ENCODE measurements at places on chromosomes 7 and 10.

GRCh38 chr10:131553581-131553980 lies 242.1 kb upstream of the TCERG1L start:
- DNase-seq: no peak

DNA sequence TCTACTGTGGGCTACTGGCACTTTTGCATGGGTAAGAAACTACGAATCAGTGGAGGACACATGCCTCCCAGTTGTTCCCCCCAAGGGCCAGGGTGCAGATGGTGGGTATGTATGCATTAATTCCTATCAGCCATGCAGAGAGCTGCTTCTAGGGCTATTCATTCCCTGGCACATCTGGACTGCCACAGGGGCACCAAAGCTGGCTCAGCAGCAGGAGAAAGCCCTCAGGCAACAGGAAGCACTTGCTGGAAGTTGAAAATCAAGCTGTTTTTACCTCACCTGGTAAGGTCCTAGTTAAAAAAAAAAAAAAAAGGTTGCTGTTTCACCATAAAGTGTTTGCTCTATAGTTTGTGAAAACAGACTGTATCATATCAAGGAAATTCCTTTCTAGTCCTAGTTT lies 1342.6 kb downstream of the REEP3 start:
- no peak for DNase-seq

- DNase-seq: no peak
Measured at GRCh38 chr7:43465581-43466554, 117.0 kb upstream of the STK17A start.

DNA sequence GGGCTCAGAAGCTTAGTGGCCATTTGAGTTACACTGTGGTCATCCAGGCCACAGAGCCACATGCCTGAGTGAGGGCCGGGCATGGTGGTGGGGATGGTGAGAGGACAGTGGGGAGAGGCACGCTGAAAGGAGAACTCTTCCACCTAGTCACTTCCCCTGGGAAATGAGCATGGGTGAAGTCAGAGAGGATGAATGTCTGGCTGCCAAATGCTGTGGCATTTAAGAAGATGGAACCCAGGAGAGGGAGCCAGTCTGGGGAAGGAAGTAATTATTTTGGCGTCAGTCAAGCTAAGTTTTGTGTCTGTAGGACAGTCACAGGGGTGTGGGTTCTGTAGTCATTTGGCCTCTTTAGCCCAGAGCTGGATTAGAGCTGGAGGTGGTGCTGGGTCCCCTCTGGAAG lies 86.0 kb upstream of the PODXL start:
- no peak for DNase-seq

- no peak for DNase-seq
Measured at GRCh38 chr10:84047258-84048010, 91.9 kb upstream of the GHITM start.

DNA sequence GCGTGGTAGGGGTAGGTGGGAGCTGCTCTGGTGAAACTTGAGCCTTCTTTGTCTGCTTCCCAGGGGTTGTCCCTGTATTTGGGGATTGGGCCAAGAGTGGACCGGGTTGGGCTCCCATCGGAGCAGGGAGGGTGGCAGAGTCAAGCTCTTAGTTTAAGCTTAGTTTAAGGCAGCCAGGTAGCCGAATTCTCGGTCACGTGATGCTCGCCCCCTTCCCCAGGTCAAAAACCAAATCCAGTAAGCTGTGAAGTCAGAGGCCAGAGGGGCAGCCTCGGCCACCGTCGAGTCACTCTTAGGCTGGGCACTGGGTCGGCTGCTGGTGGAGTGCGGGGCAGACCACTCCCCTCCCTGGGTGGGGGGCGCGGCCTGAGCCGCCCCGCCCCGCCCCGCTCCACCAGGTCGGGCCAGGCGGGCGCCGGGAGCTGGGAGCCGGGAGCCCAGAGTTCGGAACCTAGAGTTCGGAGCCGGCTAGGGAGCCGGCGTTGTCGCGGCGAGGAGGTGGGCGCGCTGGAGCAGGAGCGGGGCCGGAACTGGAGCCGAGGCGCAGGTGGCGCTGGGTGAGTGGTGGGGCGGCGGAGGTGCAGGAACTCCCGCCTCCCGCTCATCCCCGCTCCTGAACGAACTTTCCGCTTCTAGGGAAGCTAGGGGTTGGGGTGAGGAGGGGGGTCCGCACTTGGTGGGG lies 2.8 kb upstream of the LZTS2 start:
- DNase-seq: no peak

DNA sequence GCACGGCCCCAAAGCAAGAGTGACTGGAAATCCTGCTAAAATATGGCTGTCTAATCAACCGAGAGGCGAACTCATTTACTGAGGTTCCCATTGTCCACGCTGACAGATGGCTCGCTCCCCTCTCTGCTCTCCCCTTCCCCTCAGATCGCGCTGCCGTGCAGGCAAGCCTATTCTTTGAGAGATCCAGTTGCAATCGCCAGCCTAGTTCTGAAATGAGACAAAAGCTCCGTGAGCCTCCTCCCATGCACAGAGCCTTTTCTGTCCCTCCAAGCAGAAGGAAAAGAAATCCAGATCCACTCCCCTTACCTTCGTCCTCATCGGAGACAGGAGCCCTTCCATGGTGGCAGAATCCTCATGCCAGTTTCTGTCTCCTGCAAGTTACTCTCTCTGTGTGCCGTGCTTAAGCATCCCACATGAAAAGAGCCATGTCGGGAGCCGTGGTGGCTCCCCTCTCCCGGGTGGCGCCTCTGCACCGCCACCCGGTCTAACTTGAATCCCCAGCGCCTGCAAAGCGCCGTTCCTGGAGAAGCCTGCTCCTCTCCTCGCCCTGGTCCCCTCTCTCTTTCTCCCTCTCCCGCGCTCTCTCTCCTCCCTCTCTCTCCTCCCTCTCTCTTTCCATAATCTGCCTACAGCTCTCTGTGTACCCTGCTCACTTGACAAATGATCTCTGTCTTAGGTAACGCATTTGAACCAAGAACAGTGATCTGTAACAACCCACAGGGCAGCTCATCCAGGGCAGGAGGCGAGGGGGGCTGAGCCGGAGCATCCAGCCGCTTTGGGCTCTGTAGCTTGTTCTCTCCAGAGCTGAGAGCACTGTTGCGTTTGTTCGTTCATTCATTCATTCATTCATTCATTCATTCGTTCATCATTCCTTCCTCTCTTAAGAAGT lies 156.8 kb downstream of the FRMD4A start:
- no peak for DNase-seq

DNA sequence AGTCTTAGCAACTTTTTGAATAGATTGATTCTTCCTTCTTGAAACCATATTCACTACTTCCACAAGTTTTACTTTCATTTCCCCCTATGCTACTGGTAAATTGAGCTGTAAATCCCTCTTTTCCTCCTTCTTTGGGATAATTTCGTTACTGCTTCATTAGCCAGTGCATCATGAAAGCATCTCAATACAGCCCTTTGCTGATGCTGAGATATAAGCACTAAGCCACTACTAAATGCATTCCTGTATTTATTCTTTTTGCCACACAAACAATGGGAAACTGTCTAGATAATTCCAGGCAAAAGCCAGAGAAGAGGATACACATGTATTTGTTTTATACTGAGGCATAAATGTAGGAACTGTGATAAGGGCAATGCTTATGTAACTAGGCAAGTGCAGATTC lies 313.9 kb downstream of the NXPH1 start:
- no peak for DNase-seq

All from uterus (tissue), 4 donors.